ENCODE measurements at places on chromosomes 16 and 17. TPM values are rescaled to one million over a fixed set of nuclear protein-coding genes. Genes with fewer than 3 reads are reported as not detected.

DNA sequence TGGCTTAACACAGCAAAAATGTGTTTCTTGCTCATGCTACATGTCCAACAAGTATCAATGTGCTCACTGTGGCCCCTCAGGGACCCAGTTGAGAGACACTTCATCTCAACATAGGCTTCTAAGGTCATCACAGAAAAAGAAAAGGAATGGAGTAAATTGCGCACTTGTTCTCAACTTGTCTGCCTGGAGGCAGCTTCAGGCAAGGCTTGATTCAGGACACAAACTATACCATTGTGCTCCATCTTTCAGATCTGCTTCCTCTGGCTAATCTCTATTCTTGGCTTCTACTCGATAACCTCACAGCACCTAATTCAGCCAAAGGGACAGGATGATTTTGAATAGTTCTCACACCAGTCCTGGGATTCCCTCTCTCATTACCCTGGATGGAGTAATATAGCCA, 35.6 kb downstream of the HS3ST2 start:
- H3K27ac ChIP-seq = no peak overlapping the region
- DNase-seq = no peak
- H3K36me3 ChIP-seq = no peaks in the 10 kb centered on the region
- no peaks in the 10 kb centered on the region for H3K4me1 ChIP-seq
- no peak overlapping the region for H3K4me3 ChIP-seq

GRCh38 chr17:29566473-29567303, at the start of gene ABHD15:
ABHD15 (minus strand) TSS chr17:29567037; CDS start chr17:29566966, 71 bp downstream.
- H3K27me3 ChIP-seq = no peaks in the 10 kb centered on the region
- peak within 1 kb of the TSS; percentile 75 for H3K27ac ChIP-seq
- peak within 1 kb of the TSS; percentile 92 for H3K4me3 ChIP-seq
- H3K36me3 ChIP-seq = no peaks in the 10 kb centered on the region

DNA sequence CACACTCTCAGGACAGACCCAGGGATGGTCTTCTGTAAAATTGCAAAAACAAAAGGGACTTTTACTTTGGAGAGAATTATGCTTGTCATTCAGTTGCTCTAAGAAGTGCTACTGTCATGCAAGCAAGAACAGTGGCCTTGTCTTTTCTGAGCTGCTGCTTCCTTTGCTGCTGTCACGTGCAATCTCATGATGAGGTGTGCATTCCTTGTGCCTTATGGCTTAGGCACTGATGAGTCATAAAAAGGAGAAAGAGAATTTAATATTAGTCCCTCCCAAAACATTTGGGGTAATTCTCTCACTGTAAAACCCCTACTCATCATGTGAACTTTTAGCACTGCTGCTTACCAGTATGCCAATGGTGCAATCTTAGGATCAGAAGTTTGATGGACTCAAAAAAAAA, 2051.3 kb downstream of the TP53TG3F start:
- no peak for DNase-seq
- H3K4me1 ChIP-seq = no peaks in the 10 kb centered on the region
- no peaks in the 10 kb centered on the region for H3K27me3 ChIP-seq
- H3K36me3 ChIP-seq = no peaks in the 10 kb centered on the region

DNA sequence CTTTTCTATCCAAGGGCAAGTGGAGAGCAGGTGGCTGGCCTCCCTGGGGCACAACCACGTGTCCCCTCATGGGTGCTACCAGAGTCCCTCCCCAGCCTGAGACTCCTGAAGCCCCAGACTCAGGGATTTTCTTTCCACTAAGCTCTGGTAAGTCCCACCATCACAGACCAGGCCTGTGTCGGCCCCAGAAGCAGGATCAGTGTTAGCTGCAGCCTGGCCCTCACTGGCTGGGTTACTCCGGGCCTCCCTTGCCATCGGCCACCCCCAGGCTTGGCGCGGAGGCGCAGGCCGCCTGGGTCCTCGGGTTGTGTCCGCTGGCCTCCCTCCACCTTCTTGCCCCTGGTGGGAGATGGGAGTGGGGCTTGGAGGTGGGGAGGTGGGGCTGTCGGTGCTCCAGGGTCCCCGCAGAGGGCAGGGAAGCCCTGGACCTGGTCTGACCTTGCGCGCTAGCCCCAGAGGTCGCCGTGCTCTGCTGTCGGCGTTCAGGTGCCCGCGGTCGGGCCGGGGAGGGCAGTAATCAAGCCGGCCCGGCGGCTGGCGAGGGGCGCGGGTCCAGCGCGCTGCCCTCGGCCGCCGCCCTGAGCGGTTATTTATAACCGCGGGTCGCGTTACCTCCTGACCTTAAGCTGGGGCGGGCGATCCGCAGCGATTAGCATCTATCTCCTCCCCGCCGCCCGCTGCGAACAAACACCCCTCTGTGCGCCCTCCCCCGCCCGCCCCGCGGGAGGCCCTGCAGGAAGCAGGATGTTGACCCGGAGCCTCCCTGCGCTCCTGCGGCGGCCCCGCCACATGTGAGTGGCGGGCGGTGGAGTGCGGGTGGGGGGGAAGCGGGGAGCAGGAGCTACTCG, 78.1 kb upstream of the TOB1 start:
- no peaks in the 10 kb centered on the region for H3K27me3 ChIP-seq
- peaks cover 34% of the 10 kb centered on the region for H3K4me1 ChIP-seq
- peak overlapping the region; percentile 72 for H3K4me3 ChIP-seq
- peak overlapping the region; percentile 77 for H3K27ac ChIP-seq
- no peak for DNase-seq

GRCh38 chr16:1102921-1103635, 7.0 kb upstream of the C1QTNF8 start:
- no peaks in the 10 kb centered on the region for H3K36me3 ChIP-seq
- H3K4me1 ChIP-seq = peaks cover 14% of the 10 kb centered on the region

DNA sequence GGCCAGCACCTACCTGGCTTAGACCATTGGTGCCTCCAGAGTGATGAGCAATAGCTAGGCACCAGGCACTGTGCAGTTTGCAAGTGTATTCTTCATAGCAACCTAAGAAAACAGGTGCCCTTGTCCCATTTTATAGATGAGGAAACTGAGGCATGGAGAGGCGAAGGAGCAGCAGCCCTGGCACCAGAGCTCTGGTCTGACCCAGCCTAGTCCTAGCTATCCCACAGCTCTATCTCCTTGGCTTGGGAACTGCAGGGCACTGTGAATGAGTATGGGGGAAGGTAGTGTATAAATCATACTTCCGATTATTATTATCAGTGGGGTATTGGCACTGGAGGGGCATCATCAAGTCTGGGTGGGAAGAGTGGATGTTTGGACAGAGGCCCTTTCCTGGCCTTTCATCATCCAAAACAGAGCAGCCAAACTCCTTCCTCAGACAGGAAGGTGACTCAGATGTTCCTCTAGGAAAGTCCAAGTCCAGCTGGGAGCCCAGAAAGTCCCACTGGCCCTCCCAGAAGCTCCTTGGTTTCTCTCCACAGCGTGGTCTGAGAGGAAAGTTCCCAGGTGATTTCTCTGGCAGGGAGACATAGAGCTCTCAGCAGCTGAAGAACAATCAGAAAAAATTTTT, 32.0 kb upstream of the PLLP start:
- H3K4me1 ChIP-seq = peaks cover 57% of the 10 kb centered on the region
- H3K27me3 ChIP-seq = no peaks in the 10 kb centered on the region
- H3K4me3 ChIP-seq = no peak overlapping the region
- DNase-seq = no peak

- peaks cover 3% of the 10 kb centered on the region for H3K36me3 ChIP-seq
- H3K4me3 ChIP-seq = no peak overlapping the region
- no peak for DNase-seq
- H3K27ac ChIP-seq = no peak overlapping the region
- no peaks in the 10 kb centered on the region for H3K4me1 ChIP-seq
Measured at GRCh38 chr16:27728691-27729090, 178.7 kb downstream of the KATNIP start.

DNA sequence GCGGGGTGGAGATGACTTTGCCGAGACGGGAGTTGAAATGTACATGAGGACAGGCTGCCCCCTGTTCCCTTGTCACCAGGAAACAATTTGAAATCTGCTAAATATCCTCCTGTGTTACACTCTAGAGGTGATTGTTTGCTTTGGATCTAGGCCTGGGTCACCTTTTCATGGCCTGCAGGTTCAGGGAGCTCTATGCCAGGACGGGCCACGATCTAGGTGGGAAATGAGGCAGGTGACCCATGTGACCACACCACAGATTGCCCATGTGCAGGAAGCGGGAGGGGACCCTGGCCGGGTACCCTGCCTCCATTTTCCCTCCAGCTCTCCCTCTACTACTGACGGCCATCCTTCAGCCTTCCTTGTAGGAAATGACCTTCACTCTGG, 43.4 kb downstream of the MEAK7 start:
- no peak for DNase-seq
- no peaks in the 10 kb centered on the region for H3K27me3 ChIP-seq
- H3K4me3 ChIP-seq = no peak overlapping the region
- H3K36me3 ChIP-seq = peaks cover 4% of the 10 kb centered on the region
- H3K4me1 ChIP-seq = no peaks in the 10 kb centered on the region
- H3K27ac ChIP-seq = no peak overlapping the region

GRCh38 chr16:61842666-61843065, 193.6 kb downstream of the CDH8 start:
- H3K4me3 ChIP-seq = no peak overlapping the region
- H3K27ac ChIP-seq = no peak overlapping the region
- H3K4me1 ChIP-seq = no peaks in the 10 kb centered on the region
- DNase-seq = no peak

GRCh38 chr17:6456914-6457687, 12.8 kb downstream of the PIMREG start:
- no peaks in the 10 kb centered on the region for H3K4me1 ChIP-seq
- no peak overlapping the region for H3K4me3 ChIP-seq
- H3K36me3 ChIP-seq = no peaks in the 10 kb centered on the region
- peaks cover 4% of the 10 kb centered on the region for H3K27me3 ChIP-seq
- no peak for DNase-seq

The GCGR gene
- not detected for total RNA-seq

The HBA2 gene
- 433 TPM for total RNA-seq

The GOT2 gene
- total RNA-seq = 29.3 TPM

The ENGASE gene
- total RNA-seq = 50.0 TPM

The RABEP2 gene
- 18.3 TPM for total RNA-seq

Measured in thoracic aorta (tissue), 2 donors.